Epithelial cell of proximal tubule (primary cell): ENCODE measurements at places on chromosomes 4 and X. TPM values are rescaled to one million over a fixed set of nuclear protein-coding genes. Genes with fewer than 3 reads are reported as not detected.

GRCh38 chr4:14631806-14632440 is 370.4 kb upstream of the CPEB2 start:
- DNase-seq: no peak

- no peak for DNase-seq
Measured at GRCh38 chrX:40327085-40327484, 229.3 kb upstream of the BCOR start.

DNA sequence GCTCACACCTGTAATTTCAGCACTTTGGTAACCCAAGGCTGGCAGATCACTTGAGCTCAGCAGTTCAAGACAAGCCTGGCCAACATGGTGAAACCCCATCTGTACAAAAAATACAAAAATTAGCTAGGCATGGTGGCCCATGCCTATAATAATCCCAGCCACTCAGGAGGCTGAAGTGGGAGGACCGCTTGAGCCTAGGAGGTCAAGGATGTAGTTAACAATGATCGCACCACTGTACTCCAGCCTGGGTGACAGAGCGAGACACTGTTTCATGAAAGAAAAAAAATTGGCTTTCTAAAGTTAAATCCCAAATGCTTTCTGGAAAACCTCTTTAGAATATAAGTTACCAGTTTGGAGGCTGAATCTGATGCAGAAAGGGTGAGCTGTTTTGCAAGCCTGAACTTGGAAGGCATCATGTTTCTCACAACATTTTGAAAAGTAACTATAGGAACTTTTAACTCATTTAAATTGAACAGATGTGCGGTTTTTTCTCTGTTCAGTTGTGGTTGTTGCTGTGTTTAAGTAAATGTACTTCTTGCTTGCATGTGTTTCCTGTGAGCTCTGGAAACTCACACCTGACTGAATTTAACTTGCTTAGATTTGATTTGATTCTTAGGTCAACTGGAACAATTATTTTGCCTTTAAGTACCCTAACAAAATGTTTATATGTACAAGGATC is 39.8 kb upstream of the TMEM131L start:
- DNase-seq: no peak

RHOXF2B gene
- total RNA-seq: not detected in 2 replicates

TXK gene
- total RNA-seq: 1.3 and 2.0 TPM in 2 replicates

TMEM271 gene
- not detected in 2 replicates for total RNA-seq

KLHL4 gene
- total RNA-seq: 0.51 and 0.58 TPM in 2 replicates
